Activated naive CD4-positive, alpha-beta T cell treated with anti-CD3 and anti-CD28 coated beads, Interleukin-2, amount 10 ng/mL, durations not matched to agents 5 hours and 36 hours (primary cell): ENCODE measurements at places on chromosomes 2 and 18. TPM values are rescaled to one million over a fixed set of nuclear protein-coding genes. Genes with fewer than 3 reads are reported as not detected.

The SLC23A3 gene
- 2.5 TPM for total RNA-seq

The VPS54 gene
- 18.2 TPM for total RNA-seq

The NCKAP5 gene
- not detected for total RNA-seq

The GULP1 gene
- not detected for total RNA-seq

The ALPI gene
- total RNA-seq: not detected

The UGT1A10 gene
- total RNA-seq: not detected

The KCNF1 gene
- not detected for total RNA-seq

The PARD3B gene
- total RNA-seq: 1.3 TPM

The GMPPA gene
- total RNA-seq: 30.4 TPM

The OR6B2 gene
- not detected for total RNA-seq

The KLHL29 gene
- total RNA-seq: 4.9 TPM

The IL18RAP gene
- total RNA-seq: 5.8 TPM

The C2orf78 gene
- not detected for total RNA-seq

The FAM237A gene
- not detected for total RNA-seq
